ENCODE measurements at places on chromosomes 1 and 21.
A peak's percentile ranks its signal among the peaks of the same experiment; 100 is the strongest.

GRCh38 chr1:116489231-116489697 is 81.6 kb downstream of the CD58 start:
- no peak for DNase-seq

- DNase-seq, result no peak
Observed at GRCh38 chr1:202117898-202118371, 4.8 kb upstream of the GPR37L1 start.

DNA sequence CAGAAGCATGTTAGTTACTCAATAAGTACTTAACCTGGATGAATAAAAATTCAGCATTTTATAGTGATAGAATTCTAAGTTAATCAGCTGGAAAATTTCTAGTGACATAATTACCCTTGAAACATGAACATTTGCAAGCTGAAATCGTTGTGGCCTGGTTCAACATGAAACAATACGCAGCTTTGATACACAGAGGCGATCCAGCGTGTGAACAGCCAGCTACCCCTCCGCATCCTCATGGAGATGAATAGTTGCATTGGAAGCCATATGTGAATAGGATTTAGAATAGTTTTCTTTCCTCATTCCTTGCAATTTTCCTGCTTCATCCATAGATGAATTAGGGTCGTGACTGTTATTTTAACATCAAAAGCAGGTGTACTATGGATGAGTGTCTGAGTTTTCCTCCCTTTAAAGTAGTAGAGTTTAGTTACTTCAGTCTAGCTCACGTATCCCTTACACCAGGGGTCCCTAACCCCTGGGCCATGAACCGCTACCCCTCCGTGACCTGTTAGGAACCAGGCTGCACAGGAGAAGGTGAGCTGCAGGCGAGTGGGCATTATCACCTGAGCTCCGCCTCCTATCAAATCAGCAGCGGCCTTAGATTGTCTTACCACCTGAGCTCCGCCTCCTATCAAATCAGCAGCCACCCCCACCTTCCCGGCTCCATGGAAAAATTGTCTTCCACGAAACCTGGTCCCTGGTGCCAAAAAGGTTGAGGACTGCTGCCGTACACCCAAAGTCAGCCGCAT is 6.2 kb upstream of the TARBP1 start:
- DNase-seq, result no peak

DNA sequence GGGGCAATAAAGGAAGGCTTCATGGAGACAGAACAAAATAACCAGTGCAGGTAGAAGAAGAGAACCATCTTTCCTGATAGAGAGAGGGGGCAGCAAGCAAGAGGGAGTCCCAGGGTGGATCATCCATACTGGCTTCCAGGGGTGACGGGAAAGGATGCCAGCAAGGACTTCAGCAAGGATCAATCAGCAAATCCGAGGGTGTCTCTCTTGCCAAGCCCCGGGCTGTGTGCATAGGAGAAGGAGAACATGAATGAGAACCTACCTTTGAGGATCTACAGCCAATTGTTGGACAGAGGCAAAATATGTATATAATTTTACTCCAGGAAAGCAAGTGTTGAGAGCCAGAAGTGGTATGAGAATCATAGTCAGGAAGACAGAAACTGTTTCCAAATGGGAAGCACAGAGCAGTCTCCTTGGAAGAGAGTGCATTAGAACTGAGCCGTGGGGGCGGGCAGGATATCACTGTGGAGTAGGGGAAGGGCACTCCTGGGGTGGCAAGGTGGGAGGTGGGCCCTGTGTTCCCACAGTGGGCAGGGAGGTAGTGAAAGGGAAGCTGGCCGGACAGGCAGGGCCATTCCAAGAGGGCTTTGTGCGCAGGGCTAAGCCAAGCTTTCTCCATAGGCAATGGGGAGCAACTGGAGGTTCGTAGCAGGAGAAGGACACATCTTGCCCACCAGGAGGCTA is 1.1 kb upstream of the S100A9 start:
- no peak for DNase-seq

DNA sequence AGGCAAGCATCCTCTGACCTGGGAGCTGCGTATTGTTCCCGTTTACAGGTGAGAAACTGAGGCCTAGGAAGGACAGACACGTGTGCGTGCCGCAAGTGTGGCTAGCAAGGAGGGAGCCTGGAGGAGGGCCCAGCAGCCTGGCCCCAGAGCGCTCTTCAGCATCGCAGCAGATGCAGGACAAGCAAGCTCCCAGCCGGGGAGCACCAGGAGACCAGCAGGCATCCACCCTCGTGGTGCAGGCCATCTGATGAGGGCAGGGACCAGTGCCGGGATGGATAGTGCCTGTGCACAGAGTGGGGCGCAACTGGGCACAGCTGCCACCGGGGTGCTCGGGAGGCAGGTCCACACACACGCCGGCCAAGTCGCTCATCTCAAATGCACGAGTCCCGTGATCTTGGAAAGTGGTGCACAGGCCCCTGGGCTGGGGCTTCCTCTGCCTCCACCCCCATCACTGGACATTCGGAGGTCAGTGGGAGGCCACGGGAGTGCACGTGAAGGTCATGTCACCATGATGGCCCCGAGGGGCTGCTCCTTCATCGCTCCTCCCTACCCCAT is 55.1 kb downstream of the COL18A1 start:
- no peak for DNase-seq

DNA sequence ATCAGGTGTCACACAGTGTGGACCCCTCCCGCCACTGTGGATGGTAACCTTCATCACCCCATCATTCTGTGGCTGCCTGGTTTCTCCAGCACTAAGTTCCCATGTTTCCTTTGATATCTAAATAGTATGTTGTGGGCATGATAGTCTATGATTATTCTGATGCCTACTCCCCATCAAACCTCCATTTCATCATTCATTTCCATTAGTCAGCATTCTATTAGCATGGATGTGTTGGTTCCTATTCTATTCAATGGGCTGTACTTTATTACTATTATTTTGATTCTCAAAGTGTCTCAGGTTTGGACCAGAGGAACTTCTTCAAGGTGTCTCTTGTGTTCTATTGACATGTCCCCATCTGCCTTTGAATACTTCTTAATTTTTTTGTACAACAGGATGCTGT is 112.0 kb downstream of the DISC1 start:
- DNase-seq, result no peak

DNA sequence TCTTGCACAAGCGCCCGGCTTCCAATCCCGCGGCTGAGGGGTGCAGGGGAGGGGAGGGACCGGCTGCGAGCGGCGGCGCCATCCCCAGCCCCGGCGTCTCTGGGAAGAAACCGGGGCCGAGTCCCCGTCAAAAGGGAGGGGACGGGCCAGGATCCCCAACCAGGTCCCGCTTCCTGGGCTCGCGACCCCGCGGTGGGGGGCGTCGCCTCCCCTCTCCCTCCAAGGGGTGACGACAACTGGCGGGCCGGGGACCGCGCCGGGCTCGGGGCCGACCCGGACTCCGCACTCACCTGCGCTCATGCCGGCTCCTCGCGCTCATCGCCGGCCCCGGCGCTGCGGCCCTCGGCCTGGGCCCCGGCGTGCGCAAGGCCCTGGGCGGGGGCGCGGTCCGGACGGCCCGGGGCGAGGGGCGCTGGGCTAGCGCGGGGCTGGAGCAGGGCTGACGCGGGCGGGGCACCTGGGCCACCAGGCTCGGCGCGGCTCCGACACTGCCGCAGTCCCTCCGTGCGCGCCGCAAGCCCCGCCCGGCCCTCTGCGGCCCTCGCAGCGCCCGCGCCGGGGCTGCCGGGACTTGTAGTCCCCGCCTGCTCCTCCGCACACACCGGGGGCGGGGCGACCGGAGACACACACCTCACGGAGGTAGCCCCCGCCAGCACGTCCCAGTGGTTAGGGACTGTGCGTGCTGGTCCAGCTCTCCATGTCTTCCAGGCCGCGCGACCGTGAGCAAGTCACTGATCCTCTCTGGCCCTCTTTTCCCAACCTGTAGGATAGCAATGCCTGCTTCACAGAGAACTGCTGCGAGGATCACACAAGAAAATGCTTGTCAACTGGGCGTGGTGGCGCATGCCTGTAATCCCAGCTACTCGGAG is at the start of gene ATP13A2:
TSS of gene ATP13A2 (minus strand) at position 490 of the 869 bp plus-strand sequence. CDS start at position 300, 190 bp downstream.
- peak; percentile 88 for DNase-seq

- no peak for DNase-seq
Observed at GRCh38 chr1:207140536-207140935, 36.5 kb downstream of the C4BPA start.

GRCh38 chr1:200731654-200732332 is 6.9 kb upstream of the CAMSAP2 start:
- DNase-seq, result no peak

GRCh38 chr1:71706029-71706671 is 576.2 kb downstream of the NEGR1 start:
- DNase-seq, result no peak

DNA sequence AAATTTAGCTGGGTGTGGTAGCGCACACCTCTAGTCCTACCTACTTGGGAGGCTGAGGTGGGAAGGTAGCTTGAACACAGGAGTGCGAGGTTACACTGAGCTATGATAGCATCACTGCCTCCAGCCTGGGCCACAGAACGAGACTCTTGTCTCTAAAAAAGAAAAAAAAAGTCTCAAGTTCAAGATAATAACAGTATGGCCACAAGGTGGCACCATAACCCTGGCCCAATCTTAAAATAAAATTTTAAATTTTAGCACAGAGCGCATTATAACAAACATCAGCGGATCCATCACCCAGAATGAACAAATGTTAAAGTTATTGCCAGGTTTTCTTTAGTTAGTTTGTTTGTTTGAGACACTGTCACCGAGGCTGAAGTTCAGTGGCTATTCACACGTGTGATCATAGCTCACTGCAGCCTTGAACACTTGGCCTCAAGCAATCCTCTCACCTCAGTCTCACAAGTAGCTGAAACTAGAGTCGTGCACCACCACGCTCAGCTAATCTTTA is 2.9 kb upstream of the HTR6 start:
- DNase-seq, result no peak

- no peak for DNase-seq
Observed at GRCh38 chr1:43757343-43758053, 50.2 kb downstream of the ST3GAL3 start.

DNA sequence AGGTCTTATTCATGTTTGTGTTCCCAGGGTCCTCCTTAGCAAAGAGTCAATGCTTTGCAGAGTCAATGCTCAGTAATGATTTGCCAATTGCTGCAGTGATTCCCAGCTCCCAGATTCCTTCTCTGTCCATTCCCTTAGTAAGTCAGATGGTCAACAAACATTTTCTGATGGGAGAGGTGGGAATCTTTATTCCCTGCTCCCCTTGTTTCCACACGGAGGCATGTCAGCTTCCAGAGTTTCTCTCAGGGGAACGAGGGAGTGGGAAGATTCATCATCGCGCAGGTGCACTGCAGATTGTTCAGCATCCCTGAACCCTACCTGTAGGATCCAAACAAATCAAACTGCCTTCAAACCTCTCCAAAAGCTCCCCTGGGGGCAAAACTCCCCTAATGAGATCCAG is 7.5 kb upstream of the AHDC1 start:
- DNase-seq, result no peak

- DNase-seq, result no peak
Observed at GRCh38 chr1:95954585-95954984, 720.6 kb downstream of the RWDD3 start.

All from activated T-cell treated with anti-CD3 and anti-CD28 coated beads, Interleukin-2, amount 50 U/mL, for 24 hours (primary cell).